ENCODE measurements at places on chromosomes 6 and 20.

GRCh38 chr6:113318575-113318917 lies 538.6 kb upstream of the MARCKS start:
- H3K4me1 ChIP-seq = no peaks in the 10 kb centered on the region
- no peak overlapping the region for H3K27ac ChIP-seq
- H3K36me3 ChIP-seq = no peaks in the 10 kb centered on the region
- no peak overlapping the region for H3K4me3 ChIP-seq
- no peak for DNase-seq

GRCh38 chr6:106039897-106040592 lies 46.1 kb upstream of the PRDM1 start:
- no peak overlapping the region for H3K27ac ChIP-seq
- no peaks in the 10 kb centered on the region for H3K36me3 ChIP-seq
- no peak for DNase-seq

- H3K36me3 ChIP-seq = no peaks in the 10 kb centered on the region
- DNase-seq = no peak
- H3K4me3 ChIP-seq = no peak overlapping the region
- H3K27me3 ChIP-seq = no peaks in the 10 kb centered on the region
- H3K27ac ChIP-seq = peak overlapping the region; percentile 93
Observed at GRCh38 chr6:81939766-81940165, 187.3 kb upstream of the TENT5A start.

GRCh38 chr6:110688661-110689268 lies 126.5 kb downstream of the CDK19 start:
- H3K27ac ChIP-seq = no peak overlapping the region
- H3K36me3 ChIP-seq = no peaks in the 10 kb centered on the region
- H3K4me1 ChIP-seq = no peaks in the 10 kb centered on the region
- no peak for DNase-seq
- H3K4me3 ChIP-seq = no peak overlapping the region
- H3K27me3 ChIP-seq = no peaks in the 10 kb centered on the region

GRCh38 chr6:31908791-31909190 lies 6.9 kb upstream of the ZBTB12 start:
- no peak overlapping the region for H3K4me3 ChIP-seq
- no peak overlapping the region for H3K27ac ChIP-seq
- H3K36me3 ChIP-seq = no peaks in the 10 kb centered on the region
- DNase-seq = no peak

- H3K4me1 ChIP-seq = no peaks in the 10 kb centered on the region
- DNase-seq = no peak
- H3K27me3 ChIP-seq = no peaks in the 10 kb centered on the region
- no peak overlapping the region for H3K4me3 ChIP-seq
Observed at GRCh38 chr20:24425523-24426135, 43.8 kb upstream of the SYNDIG1 start.

GRCh38 chr6:56368491-56368890 lies 121.1 kb upstream of the COL21A1 start:
- H3K4me1 ChIP-seq = peaks cover 2% of the 10 kb centered on the region
- no peak for DNase-seq
- no peak overlapping the region for H3K4me3 ChIP-seq
- no peak overlapping the region for H3K27ac ChIP-seq

- H3K27me3 ChIP-seq = no peaks in the 10 kb centered on the region
- no peak overlapping the region for H3K27ac ChIP-seq
- peak; percentile 56 for DNase-seq
- H3K36me3 ChIP-seq = peaks cover 17% of the 10 kb centered on the region
Observed at GRCh38 chr20:58447511-58448391, 58.7 kb downstream of the VAPB start.

DNA sequence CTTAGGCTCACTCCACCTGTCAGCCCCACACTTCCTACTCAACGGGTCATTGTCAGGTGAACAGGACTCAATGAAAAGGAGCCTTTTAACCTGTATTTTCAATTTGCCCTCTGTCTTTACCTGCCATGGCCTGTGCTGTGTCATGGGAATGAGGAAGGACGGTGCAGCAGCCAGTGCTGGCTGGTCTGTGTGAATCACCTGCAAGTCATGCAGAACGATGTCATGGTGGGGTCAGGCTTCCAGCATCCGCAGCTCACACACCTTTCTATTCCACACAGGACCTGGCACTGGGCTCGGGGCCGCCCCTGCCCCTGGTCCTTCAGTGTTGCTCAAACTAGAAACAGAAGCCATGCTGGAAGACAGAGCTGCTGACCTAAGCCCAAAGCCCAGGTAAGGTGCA lies 188.7 kb upstream of the GMDS start:
- DNase-seq = no peak
- no peaks in the 10 kb centered on the region for H3K4me1 ChIP-seq
- no peak overlapping the region for H3K4me3 ChIP-seq
- no peak overlapping the region for H3K27ac ChIP-seq
- no peaks in the 10 kb centered on the region for H3K36me3 ChIP-seq

DNA sequence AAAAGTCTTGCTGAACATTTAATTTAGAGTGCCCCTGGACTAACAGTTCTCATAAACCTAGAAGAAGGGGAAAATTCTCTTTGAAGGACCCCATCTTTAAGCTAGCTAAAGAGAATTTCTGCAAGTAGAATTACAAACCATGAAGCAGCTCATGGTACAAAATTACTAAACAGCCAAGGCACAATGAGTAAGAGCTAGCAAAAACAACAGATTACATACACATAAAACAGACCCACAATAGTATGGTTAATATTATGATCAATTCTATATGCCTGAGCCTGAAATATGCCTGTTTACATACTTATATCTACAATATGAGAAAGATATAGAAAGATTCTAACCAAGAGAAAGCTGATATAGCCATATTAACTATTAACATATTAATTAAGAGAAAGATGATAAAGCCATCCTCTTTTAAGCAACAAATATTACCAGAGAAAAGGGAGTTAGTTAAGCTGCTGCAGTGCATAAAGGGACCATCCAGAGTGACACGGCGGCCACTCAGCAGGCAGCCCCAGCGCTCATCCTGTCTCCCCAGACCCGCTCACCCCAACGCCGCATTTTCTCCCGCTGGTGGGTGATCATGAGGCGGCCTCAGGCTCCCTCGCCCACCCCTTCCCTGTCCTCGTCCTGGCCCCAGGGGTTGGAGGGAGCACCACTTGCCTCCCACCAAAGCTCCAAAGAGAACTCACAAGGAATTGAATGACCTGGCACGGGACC lies 98.4 kb upstream of the CARMIL1 start:
- no peaks in the 10 kb centered on the region for H3K27me3 ChIP-seq
- H3K4me3 ChIP-seq = no peak overlapping the region
- H3K36me3 ChIP-seq = no peaks in the 10 kb centered on the region

- no peaks in the 10 kb centered on the region for H3K4me1 ChIP-seq
- no peak overlapping the region for H3K27ac ChIP-seq
- H3K36me3 ChIP-seq = no peaks in the 10 kb centered on the region
- H3K27me3 ChIP-seq = no peaks in the 10 kb centered on the region
- no peak for DNase-seq
- H3K4me3 ChIP-seq = no peak overlapping the region
Observed at GRCh38 chr6:72376736-72377135, 245.1 kb upstream of the KCNQ5 start.

GRCh38 chr6:149990661-149991471 lies 27.1 kb downstream of the ULBP1 start:
- H3K4me3 ChIP-seq = no peak overlapping the region
- H3K36me3 ChIP-seq = no peaks in the 10 kb centered on the region
- H3K4me1 ChIP-seq = peaks cover 16% of the 10 kb centered on the region
- no peak overlapping the region for H3K27ac ChIP-seq
- H3K27me3 ChIP-seq = peaks cover 25% of the 10 kb centered on the region

- peaks cover 18% of the 10 kb centered on the region for H3K4me1 ChIP-seq
- H3K27me3 ChIP-seq = no peaks in the 10 kb centered on the region
- H3K36me3 ChIP-seq = no peaks in the 10 kb centered on the region
- peak; percentile 1 for DNase-seq
- no peak overlapping the region for H3K4me3 ChIP-seq
Observed at GRCh38 chr6:43956478-43956877, 170.8 kb downstream of the MRPL14 start.

- DNase-seq = no peak
- H3K36me3 ChIP-seq = peaks cover 82% of the 10 kb centered on the region
- no peak overlapping the region for H3K27ac ChIP-seq
- H3K4me1 ChIP-seq = no peaks in the 10 kb centered on the region
Observed at GRCh38 chr6:158769234-158769770, 49.9 kb downstream of the EZR start.

- no peaks in the 10 kb centered on the region for H3K27me3 ChIP-seq
- no peak overlapping the region for H3K27ac ChIP-seq
- DNase-seq = no peak
- no peaks in the 10 kb centered on the region for H3K4me1 ChIP-seq
- H3K36me3 ChIP-seq = no peaks in the 10 kb centered on the region
- H3K4me3 ChIP-seq = no peak overlapping the region
Observed at GRCh38 chr6:56902641-56903464, 52.1 kb upstream of the BEND6 start.

DNA sequence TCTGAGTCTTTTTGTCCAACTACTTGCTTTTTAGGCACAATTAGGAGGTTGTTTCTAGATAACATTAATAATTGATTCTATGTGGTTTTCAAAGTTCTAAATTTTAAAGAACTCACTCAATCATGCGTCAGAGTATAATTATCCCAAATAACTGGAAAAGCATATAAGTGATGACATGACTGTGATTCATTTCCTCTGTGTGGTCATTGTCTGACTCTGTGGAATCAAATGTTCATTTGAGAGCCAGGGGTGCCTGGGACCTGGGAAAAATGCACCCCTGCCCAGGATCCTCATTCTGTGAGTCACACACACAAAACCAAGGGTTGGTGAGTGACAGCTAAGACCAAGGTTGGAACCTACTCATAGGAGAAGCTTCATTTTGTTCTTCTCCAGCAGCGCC lies 127.1 kb upstream of the MLIP start:
- H3K36me3 ChIP-seq = no peaks in the 10 kb centered on the region
- H3K4me1 ChIP-seq = peaks cover 8% of the 10 kb centered on the region
- H3K4me3 ChIP-seq = no peak overlapping the region
- DNase-seq = no peak

DNA sequence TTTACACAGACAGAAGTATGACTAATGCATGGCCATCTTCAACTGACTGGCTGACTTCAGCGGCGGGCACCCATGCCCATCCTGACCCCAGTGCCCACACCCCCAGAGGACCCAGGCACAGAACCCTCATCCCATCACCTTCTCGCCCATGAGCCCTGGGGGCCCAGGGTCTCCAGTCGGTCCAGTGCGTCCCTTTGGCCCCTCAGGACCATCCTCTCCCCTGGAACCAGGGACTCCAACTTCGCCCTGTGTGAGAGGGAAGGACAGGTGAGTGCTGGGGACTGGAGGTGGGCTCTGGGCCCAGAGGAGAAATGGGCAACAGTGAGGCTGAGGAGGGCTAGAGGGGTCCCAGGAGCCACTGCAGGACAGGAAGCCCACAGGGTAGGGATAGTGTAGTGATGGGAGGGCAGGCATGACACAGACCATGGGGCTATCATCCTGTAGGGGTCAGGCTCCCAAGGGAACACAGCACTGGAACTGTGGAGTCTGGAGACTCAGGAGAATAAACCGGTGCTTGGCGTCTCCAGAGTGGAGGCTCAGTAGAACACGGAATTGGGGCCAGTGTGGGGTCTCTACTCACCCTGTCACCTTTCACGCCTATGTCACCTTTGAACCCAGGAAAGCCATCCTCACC lies 16.7 kb downstream of the COL11A2 start:
- H3K4me3 ChIP-seq = no peak overlapping the region
- no peak overlapping the region for H3K27ac ChIP-seq
- H3K27me3 ChIP-seq = no peaks in the 10 kb centered on the region
- H3K36me3 ChIP-seq = no peaks in the 10 kb centered on the region

DNA sequence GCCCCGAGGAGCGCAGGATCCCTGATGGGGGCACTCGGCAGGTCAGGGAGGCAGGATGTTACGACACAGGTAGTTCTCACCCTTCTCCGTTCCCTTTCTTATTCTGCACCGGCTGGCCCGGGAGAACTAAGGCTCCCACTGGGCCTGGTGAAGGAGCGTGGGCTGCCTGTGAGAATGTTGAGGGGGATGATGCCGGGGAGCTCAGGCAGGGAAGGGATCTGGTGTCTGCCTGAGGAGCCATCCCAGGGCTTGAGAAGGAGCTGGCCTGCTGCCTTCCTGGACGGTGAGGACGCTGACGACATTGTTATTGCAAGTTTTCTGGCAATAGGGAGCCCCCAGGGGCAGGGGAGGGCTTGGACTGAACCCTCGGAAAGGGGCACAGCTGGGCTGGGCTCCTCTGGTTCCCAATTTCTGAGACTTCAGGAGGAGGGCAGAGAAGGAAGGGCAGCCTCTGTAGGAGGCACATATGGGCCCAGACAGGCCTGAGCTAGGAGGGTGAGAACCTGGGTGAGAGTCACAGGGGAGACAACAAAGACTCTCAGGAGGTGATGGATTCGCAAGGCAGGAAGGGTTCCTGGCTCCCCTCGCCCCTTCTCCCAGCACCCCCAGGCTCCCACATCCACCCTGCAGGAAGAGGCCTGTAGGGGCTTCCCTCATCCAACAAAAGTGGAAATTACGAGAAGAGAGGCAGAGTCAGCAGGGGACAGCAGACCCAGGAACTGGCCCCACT lies 32.8 kb downstream of the CYP21A2 start:
- H3K27ac ChIP-seq = no peak overlapping the region
- no peaks in the 10 kb centered on the region for H3K27me3 ChIP-seq
- DNase-seq = no peak
- H3K36me3 ChIP-seq = no peaks in the 10 kb centered on the region
- H3K4me3 ChIP-seq = no peak overlapping the region

- H3K36me3 ChIP-seq = no peaks in the 10 kb centered on the region
- H3K27ac ChIP-seq = no peak overlapping the region
- no peak overlapping the region for H3K4me3 ChIP-seq
- DNase-seq = no peak
- H3K4me1 ChIP-seq = no peaks in the 10 kb centered on the region
Observed at GRCh38 chr6:89977808-89978748, 83.8 kb downstream of the GJA10 start.

DNA sequence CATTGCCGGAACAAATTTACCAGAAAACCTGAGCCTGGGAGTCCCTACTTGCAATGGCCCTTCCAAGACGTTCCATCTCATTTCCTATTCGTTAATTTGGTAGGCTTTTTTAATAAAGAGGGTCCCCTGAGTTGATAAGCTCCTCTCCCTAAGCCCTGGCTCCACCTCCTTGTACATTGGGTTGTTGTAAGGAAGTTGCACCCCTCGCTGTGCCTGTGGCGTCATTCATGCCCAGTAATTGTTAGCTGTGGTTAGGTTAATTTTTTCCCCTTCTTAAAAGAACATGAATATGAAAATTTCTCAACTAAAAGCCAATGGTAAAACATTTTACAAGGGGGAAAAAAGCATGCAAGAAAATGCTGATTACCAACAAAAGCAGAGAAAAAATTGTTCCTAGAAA lies 91.9 kb downstream of the SLC24A3 start:
- no peak overlapping the region for H3K4me3 ChIP-seq
- H3K4me1 ChIP-seq = no peaks in the 10 kb centered on the region
- H3K36me3 ChIP-seq = no peaks in the 10 kb centered on the region
- DNase-seq = no peak

DNA sequence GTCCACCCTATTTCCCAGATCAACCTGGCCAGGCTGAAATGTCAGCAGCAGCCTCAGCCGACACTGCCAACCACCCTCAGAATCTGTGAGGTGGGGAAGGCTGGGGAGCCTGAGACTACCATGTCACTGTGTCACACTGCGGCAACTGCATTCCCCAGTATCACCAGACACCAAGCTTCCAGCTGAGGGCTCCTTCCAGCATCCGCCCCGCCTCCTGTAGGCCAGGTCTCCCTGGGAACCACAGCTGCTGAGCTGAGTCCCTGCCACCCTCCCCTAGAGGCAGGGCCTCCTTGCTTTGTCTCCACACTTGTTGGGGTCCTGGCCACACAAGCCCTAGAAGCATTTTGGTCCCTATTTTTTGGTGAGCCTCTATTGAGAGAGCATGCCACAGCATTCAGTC lies 115.7 kb downstream of the UNC5CL start:
- no peaks in the 10 kb centered on the region for H3K4me1 ChIP-seq
- H3K36me3 ChIP-seq = no peaks in the 10 kb centered on the region
- no peak overlapping the region for H3K4me3 ChIP-seq

Data from liver (tissue), 10 donors.